ENCODE measurements at places on chromosomes 7 and 10.

DNA sequence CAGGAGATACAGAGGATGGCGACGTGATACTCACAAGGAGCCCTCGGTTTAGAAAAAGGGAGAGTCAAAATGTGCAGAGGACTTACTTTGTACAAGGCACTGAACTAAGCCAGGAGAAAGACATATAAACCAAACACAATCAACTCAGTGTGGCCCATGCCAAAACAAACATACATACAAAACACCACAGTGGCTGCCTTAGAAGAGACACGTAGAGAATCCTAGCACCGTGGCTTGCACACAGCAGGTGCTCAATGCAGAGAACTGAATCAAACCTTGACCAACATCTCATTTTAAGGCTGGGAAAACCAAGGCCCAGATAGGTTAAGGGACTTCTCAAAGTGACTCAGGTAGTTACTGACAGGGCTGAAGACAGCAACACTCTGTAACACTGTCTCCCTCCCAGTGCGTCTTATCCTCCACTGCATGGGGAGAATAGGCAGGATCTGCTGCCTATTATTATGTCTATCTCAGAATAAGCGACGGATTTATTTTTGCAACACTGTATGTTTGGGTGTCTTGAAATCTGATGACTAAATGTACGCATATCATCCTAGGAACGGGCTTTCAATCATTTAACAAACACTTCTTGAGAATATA, 11.0 kb downstream of the SORBS1 start:
- no peak for DNase-seq

- DNase-seq, result peak; percentile 29
Measured at GRCh38 chr10:59991661-59992060, 85.3 kb upstream of the CCDC6 start.

- DNase-seq, result no peak
Measured at GRCh38 chr10:91955114-91955513, 31.5 kb downstream of the BTAF1 start.

DNA sequence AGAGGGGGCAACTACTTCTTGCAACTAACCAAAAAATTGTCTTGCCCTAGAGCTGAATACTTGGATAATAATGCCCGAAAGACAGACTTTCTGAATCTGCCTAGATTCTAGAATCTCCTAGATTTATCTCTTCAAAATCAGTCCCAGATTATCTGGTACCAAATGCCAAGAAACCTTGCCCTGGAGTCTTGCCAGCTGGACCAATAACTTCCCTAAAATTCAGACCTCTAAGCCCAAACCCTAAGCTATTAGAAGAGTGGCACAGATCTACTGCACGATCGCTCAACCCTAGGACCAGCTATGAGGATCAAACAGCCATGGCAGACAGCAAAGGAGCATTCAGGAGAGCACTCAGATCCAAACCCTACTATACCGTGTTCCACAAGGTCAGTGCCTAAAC, 45.0 kb downstream of the ARMH3 start:
- DNase-seq, result no peak

GRCh38 chr10:44569193-44570091, 184.5 kb upstream of the CXCL12 start:
- DNase-seq, result no peak

DNA sequence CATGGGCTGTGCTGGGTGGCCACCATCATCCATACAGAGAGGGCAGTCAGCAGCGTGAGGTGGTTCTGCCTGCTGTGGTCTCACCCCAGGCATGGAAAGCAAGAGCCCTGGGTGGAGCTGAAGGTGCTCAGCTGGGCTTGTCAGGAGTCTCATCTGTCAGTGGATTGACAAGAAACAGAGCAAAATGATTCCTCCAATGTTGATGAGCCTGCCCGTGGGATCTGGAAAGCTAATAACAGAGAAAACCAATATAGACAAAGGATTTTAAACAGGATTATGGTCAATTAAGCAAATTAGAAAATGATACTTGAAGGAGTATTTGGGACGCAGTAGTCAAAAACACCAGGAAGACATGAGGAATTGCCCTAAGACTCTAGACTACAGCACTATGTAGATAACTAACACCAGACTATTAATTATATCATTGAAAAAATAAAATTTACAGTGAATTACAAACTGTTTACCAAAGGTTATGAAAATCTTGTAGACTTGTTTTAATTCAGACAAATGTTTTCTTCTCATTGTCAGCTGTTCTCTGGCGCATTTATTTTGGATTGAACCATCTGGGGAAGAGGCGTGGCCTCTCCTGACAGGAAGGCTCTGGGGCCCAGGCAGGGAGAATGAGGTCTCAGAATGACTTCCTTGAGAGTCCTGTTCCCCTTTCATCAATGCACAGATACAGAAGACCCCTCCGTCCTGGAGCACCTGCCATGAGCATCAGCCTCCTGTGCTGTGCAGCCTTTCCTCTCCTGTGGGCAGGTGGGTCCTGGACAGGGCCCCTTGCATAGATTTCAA, 211.2 kb upstream of the PRSS58 start:
- DNase-seq, result no peak

Measured in CD4-positive, alpha-beta T cell treated with Interleukin-21 for 1 hour (primary cell).